Occipital lobe (tissue), 3 donors: ENCODE measurements at places on chromosomes 1 and 21. TPM values are rescaled to one million over a fixed set of nuclear protein-coding genes. Genes with fewer than 3 reads are reported as not detected.

GRCh38 chr1:44296086-44296485, 59.0 kb downstream of the ERI3 start:
- no peak for DNase-seq

DNA sequence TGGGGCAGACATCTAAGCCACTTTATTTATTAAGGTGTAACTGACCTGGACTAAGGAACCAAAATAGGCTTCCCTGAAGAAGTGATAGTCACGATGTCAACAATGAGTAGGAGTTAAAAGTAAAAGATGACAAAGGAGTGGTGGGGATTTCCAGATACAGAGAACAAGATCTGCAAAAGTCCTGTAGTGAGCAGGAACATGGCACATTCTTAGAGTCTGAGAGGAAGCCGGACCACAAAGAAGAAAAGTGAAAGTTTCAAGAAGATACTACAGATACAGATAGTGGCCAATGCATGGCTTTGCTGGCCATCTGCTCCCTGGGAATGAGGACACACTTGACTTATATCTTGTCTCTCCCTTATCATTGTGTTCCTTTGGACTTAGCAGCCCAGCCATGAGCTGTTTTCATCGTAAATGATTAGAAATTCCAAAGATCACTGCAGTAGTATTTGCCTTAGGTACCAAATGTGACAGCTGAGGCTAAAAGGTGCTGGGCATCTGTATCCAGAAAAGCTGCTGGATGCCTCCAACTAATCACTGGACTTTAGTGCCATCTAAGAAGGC, 302.4 kb upstream of the NR5A2 start:
- DNase-seq: no peak

DNA sequence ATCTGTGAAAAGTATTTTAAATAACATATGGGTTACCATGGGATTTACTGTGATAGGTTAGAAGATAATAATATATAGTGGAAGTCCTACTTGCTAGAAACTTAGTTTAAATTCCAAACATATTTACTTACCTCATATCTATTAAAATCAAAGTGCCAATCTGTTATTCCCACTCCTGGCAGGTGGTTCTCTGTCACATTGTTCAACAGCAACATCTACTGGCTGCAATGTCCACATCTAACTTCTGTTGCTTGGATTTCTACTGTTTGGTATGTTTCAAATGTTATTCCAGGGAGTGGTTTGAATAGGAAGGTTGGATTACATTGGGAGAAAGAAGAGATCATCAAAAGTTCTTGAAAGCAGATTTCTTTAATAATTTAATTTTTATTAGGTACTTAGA, 122.5 kb upstream of the NCAM2 start:
- no peak for DNase-seq

GRCh38 chr21:36504067-36505058, 24.4 kb upstream of the CLDN14 start:
- DNase-seq: no peak

- no peak for DNase-seq
Measured at GRCh38 chr1:186798960-186799688, 29.6 kb upstream of the PLA2G4A start.

- no peak for DNase-seq
Measured at GRCh38 chr1:182485861-182486260, 35.9 kb downstream of the RGSL1 start.

GRCh38 chr1:237316352-237316751, 274.4 kb downstream of the RYR2 start:
- no peak for DNase-seq

DNA sequence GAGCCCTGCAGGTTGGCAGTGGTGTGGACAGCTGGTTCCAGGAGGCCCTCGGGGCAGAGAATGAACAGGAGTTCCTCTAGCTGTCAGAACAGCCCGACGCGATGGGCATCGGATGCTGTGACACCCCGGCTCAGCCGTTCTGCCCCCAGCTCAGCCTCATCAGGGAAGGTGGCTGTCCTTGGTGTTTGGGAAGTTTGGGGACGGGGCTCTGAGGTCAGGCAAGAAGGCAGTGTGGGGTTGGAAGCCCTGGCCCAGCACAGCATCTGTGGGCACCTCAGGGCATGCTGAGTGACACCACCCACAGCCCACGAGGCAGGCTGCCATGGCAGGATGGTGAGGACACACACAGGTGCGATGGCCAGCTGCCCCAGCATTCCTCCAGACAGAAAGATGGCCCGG, 40.9 kb upstream of the CCDC27 start:
- no peak for DNase-seq

- DNase-seq: no peak
Measured at GRCh38 chr21:29184037-29184436, 53.6 kb downstream of the MAP3K7CL start.

GRCh38 chr1:240528591-240528990, 83.4 kb downstream of the GREM2 start:
- no peak for DNase-seq

GRCh38 chr1:184152434-184152898, 100.9 kb downstream of the TSEN15 start:
- DNase-seq: no peak

Gene TTC39A
- 0.78 TPM for total RNA-seq

DNA sequence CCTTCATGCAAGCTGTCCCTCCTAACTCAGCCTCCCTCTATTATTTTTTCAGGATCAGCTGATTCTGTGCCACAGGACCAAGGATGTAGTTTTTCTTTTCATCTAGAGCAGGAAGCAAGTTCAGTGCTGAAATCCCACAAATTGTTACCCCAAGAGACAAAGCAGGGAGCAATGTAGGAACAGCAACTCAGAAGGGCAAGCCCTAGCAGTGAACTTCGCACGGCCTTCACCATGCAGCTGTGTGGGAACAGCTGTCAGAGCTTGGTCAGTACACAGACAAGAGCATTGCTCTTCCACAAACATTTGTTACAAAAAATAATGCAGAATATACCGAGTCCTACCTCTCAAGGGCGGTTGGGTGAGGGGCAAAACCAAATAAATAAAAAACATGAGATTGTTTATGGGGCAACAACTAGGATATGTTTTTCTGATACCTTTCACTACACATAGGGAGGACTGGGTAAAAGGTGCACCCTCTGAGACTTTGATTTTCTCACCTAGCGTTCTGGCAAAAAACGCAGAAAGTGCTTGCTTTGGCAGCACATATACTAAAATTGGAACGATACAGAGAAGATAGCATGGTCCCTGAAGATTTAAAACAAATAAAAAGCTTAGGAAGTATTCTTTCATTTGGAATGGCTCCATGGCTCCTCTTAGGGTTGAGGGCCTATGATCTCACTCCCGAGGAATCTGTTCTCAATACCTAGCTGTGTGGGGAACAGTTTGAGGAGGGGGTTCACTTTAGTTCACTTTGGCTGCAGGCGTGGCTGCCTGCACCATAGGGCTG, 37.1 kb upstream of the ANGPTL7 start:
- DNase-seq: no peak

- DNase-seq: no peak
Measured at GRCh38 chr1:119366424-119366823, 2.2 kb upstream of the HAO2 start.

Gene GPR89B
- total RNA-seq: 29.6 TPM

GRCh38 chr1:29576510-29576909, 340.2 kb downstream of the PTPRU start:
- DNase-seq: no peak

DNA sequence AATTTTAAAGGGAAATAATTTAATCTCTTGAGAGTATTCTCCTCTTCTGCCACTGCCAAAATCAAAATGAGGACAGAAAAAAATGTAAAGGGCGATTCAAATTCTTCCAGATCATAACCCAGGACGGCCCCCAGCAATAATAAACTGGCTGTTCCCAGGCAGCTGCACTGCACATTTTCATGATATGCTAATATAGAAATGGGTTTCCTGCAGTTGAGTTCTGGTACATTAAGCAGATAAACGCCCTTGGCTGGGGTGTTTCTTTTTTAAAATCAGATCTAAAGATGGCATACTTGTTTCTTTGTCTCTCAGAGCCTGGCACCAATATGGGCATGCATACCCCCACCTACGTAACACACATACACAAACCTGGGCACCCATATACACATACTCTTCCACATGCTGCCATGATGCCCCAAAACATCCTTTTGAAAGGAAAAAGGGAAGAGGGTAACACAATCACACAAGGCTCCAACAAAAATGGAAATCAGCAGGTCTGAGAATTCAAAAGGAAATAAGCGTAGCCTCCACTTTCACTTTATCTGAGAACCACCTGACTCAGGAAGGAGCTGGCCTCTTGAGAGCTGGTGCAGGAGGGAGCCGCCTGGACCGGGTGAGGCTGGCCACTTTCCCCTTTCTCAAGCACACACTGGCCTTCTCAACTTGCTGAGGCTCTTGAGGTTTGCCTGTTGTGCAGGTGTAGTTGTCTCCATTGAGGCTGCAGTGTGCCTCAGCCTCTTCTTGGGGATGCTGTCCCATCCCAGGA, 653.4 kb downstream of the KIF26B start:
- DNase-seq: no peak

DNA sequence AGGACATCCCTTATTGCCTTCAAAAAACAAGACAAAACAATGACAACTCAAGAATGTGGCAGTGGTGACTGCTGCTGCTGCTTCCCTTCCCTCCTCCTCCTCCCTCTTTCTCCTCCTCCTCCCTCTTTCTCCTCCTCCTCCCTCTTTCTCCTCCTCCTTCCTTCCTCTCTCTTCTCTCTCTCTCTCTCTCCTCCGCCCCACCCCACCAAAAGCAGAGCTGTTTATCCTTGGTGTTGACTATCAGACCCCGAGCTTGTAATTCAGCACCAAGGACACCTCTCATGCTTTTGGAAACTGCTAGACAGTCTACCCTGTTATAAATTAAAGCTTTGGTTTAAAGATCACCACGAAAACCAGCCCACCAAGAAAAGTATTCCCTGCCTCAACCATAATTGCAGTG, 72.4 kb upstream of the IFNAR2 start:
- DNase-seq: no peak

DNA sequence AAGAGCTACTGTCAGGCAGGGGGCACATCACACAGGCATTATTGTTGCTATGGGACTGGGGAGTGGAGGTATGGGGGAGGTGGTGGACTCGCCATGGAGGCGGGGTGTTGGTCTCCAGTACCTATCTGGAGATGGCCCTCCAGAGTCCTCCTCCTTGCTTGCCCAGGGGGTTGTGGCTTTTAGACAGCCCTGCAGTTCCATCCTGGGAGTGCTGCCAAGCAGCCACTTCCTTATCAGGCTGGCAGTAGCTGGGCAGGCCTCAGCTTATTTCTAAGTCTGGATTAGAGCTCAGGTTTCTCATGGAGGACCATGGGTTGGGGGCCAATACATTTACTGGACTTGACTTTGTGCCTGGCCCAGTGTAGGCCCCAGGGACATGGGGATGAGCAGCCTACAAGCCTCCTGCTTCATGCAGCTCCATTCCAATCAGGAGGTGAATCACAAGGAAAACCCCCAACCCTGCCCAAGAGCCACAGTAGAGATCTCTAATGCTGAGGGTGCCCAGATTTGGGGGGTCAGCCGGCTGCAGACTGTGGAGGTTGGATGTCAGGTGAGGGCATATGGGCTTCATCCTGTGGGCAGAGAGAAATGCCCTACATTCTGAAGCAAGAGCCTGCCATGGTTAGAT, 210.7 kb upstream of the EDN2 start:
- DNase-seq: no peak

- DNase-seq: no peak
Measured at GRCh38 chr1:2411801-2412394, 466 bp downstream of the PEX10 start.

- DNase-seq: no peak
Measured at GRCh38 chr1:162823771-162824525, 33.4 kb downstream of the HSD17B7 start.

Gene RGS13
- total RNA-seq: not detected

DNA sequence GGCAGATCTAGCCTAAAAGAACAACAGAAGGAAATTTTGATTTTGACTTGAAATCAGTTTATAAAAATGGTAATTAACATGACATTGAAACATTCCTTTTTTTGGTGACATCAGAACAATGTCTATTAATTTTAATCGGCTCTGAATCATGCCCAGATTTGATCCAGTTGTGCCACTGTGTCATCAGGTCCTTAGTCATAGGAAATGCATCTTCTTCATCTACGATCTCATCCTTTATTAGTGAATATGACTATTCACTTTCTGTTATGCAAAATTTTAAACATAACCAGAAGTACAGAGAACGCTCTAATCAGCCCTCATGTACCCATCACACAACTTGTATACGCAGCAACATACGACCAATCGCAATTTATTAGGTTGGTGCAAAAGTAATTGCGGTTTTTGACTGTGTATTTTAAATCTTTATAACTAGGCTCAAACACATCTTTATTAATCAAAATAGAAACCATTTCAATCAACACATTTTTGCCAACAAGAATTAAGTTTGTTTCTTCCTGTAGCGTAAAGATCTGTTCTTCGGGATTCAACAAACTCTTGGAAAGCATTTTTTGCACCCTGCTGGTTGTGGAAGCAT, 40.3 kb upstream of the TLR5 start:
- no peak for DNase-seq

GRCh38 chr1:78009836-78010235, 5.1 kb downstream of the DNAJB4 start:
- DNase-seq: no peak

- DNase-seq: no peak
Measured at GRCh38 chr1:85394130-85394529, 70.8 kb downstream of the DDAH1 start.

GRCh38 chr1:53710584-53710983, 28.4 kb downstream of the GLIS1 start:
- DNase-seq: no peak

Gene FMN2
- total RNA-seq: 61.1 TPM

DNA sequence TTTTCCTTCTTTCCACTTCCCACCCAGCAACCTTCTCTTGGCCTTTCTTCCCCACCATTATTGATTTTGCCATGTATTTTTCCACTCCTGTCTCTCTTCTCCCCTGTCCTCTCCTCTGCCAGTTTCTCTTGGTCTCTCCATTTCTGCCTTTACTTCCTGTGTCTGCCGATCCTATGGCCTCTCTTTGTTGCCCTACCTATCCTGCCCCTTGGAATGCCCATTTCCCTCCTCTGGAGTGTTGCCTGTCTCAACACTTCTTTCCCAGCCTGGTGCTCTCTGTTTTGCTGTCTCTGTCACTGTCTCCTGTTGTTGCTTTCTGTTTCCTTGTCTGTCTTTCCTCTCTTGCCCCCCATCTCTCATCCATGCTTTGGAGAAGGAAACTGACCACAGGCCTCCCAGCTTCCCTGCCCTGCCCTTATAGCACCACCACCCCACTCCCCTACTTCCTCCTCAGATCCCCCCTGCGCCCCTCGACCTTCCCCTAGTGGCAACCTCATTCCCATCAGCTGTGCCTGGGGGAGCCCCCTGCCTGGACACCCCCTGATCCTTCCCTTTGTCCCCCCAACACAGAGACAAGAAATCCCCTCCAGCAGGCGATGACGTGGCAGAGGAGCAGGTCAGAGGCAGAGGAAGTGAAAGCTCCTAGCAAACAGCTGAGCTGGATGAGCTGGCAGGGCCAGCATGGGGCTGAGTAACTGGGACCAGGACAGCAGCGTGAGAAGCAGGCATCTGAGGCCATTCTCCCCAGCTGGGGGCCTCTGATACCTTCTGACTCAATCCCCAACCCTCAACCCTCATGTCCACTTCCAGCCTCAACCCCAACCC, 6.6 kb upstream of the ETV3L start:
- DNase-seq: no peak
